ENCODE measurements at places on chromosomes 4 and X. TPM values are rescaled to one million over a fixed set of nuclear protein-coding genes. Genes with fewer than 3 reads are reported as not detected.

GRCh38 chrX:150536455-150537116 lies 31.8 kb upstream of the MTM1 start:
- H3K4me3 ChIP-seq = no peak overlapping the region
- no peak for DNase-seq
- no peaks in the 10 kb centered on the region for H3K4me1 ChIP-seq
- no peaks in the 10 kb centered on the region for H3K36me3 ChIP-seq

- no peak for DNase-seq
- H3K4me3 ChIP-seq = no peak overlapping the region
- no peak overlapping the region for H3K27ac ChIP-seq
- H3K4me1 ChIP-seq = peaks cover 9% of the 10 kb centered on the region
- H3K36me3 ChIP-seq = no peaks in the 10 kb centered on the region
Measured at GRCh38 chr4:112311516-112311915, 14.3 kb downstream of the ALPK1 start.

The RNF175 gene
- total RNA-seq = not detected

The PNMA6F gene
- not detected for total RNA-seq

DNA sequence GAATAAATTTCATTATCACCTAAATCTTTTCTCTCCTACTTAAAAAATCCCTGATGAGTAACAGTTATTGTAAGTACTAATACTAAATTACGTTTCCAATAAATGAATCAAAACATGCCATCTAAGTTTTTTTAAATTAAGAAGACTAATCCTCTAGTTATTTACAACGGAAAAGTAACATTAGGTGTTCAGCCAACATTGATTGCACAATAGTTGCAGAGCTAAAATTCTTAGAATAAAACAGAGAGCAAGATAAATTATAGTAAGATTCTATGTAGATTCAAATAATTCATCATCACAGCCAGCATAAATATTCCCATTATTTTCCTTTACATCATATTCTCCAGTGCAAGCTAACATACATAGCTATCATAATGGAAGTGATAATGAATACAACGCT lies 139.2 kb downstream of the HDX start:
- H3K4me1 ChIP-seq = peaks cover 4% of the 10 kb centered on the region
- no peak overlapping the region for H3K4me3 ChIP-seq
- H3K27me3 ChIP-seq = no peaks in the 10 kb centered on the region
- no peak for DNase-seq
- no peaks in the 10 kb centered on the region for H3K36me3 ChIP-seq
- no peak overlapping the region for H3K27ac ChIP-seq

The VCX3A gene
- not detected for total RNA-seq

- no peaks in the 10 kb centered on the region for H3K27me3 ChIP-seq
- no peaks in the 10 kb centered on the region for H3K36me3 ChIP-seq
- H3K4me1 ChIP-seq = peaks cover 15% of the 10 kb centered on the region
- H3K4me3 ChIP-seq = no peak overlapping the region
- no peak overlapping the region for H3K27ac ChIP-seq
Measured at GRCh38 chr4:177250056-177250696, 59.5 kb upstream of the NEIL3 start.

DNA sequence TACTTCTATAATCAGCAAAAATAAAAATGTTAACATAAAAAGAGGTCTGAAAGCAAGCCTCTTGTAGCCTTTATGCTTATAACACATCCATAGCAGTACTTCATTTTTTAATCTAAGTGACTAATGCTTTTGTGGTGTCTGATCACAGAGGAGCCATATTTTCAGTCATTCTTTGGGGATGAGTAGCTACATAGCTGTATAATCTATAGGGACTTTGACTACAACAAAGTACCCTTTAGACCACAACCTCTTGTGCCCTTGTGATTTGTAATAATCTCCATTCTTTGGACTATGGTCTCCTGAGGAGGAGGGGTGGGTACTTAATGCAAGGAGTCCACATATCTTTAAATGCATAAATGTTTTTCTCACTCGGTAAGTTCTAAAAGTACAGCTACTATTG lies 9.6 kb downstream of the DRP2 start:
- DNase-seq = no peak
- H3K27ac ChIP-seq = no peak overlapping the region
- H3K27me3 ChIP-seq = no peaks in the 10 kb centered on the region
- no peak overlapping the region for H3K4me3 ChIP-seq

DNA sequence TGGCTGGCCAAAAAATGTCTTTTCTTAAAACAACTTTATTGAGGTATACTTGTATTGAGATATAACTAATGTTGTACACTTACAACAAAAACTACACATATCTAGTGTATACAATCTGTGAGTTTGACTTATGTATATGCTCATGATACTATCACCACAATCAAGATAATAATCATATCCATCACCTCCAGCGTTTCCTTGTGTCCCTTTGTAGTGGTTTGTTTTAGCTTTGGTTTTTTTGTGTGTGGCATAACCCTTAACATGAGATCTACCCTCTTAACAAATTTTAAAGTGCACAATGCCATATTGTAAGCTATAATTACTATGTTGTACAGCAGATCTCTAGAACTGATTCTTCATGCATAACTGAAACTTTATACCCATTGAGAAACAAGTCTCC lies 13.4 kb upstream of the PCSK1N start:
- H3K4me1 ChIP-seq = no peaks in the 10 kb centered on the region
- H3K4me3 ChIP-seq = no peak overlapping the region
- no peak overlapping the region for H3K27ac ChIP-seq
- DNase-seq = no peak
- H3K36me3 ChIP-seq = no peaks in the 10 kb centered on the region
- no peaks in the 10 kb centered on the region for H3K27me3 ChIP-seq

DNA sequence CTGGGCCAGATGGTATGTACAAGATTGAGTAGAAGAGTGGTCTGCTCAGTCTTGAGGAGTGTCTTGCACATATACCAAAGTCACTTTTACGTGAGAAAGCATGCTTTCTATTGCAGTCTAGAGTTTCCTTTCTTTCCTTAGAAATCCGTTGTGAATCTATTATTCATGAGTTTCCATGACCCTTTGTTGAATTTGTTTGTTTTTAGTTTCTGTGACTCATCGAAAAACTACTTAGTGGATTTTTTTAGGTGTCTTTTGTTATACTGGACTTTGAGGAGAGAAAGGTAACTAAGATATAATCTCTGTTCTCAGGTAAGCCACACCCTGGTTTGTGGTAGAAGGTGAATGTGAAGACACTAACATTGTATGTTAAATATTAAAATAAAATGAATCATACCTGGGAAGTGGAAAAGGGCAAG lies 23.0 kb downstream of the GALNT7 start:
- H3K27me3 ChIP-seq = no peaks in the 10 kb centered on the region
- no peak overlapping the region for H3K27ac ChIP-seq
- no peak overlapping the region for H3K4me3 ChIP-seq
- H3K36me3 ChIP-seq = no peaks in the 10 kb centered on the region
- H3K4me1 ChIP-seq = peaks cover 28% of the 10 kb centered on the region

The F11 gene
- total RNA-seq = not detected

The PRKG2 gene
- 8.6 TPM for total RNA-seq

GRCh38 chr4:113209153-113209552 lies 159.7 kb downstream of the ANK2 start:
- no peak overlapping the region for H3K27ac ChIP-seq
- no peaks in the 10 kb centered on the region for H3K36me3 ChIP-seq
- no peaks in the 10 kb centered on the region for H3K27me3 ChIP-seq
- no peaks in the 10 kb centered on the region for H3K4me1 ChIP-seq
- H3K4me3 ChIP-seq = no peak overlapping the region
- DNase-seq = no peak

GRCh38 chr4:56757261-56757746 lies 64.2 kb downstream of the SPINK2 start:
- H3K36me3 ChIP-seq = no peaks in the 10 kb centered on the region
- H3K4me1 ChIP-seq = peaks cover 11% of the 10 kb centered on the region
- no peak overlapping the region for H3K27ac ChIP-seq
- no peak overlapping the region for H3K4me3 ChIP-seq

The LONRF3 gene
- 14.3 TPM for total RNA-seq

GRCh38 chr4:180031330-180031729 lies 2211.9 kb upstream of the TENM3 start:
- DNase-seq = no peak
- H3K4me3 ChIP-seq = no peak overlapping the region
- H3K27ac ChIP-seq = no peak overlapping the region
- H3K36me3 ChIP-seq = no peaks in the 10 kb centered on the region
- no peaks in the 10 kb centered on the region for H3K27me3 ChIP-seq

GRCh38 chr4:95580226-95580625 lies 31.5 kb upstream of the UNC5C start:
- no peak for DNase-seq
- no peak overlapping the region for H3K4me3 ChIP-seq
- H3K27me3 ChIP-seq = no peaks in the 10 kb centered on the region
- no peaks in the 10 kb centered on the region for H3K4me1 ChIP-seq

- H3K27me3 ChIP-seq = no peaks in the 10 kb centered on the region
- DNase-seq = no peak
- no peaks in the 10 kb centered on the region for H3K36me3 ChIP-seq
- H3K27ac ChIP-seq = peak overlapping the region; percentile 87
- H3K4me1 ChIP-seq = peaks cover 20% of the 10 kb centered on the region
- peak overlapping the region; percentile 66 for H3K4me3 ChIP-seq
Measured at GRCh38 chrX:20265221-20265725, 1.4 kb downstream of the RPS6KA3 start.

- no peak overlapping the region for H3K27ac ChIP-seq
- no peak overlapping the region for H3K4me3 ChIP-seq
- no peaks in the 10 kb centered on the region for H3K4me1 ChIP-seq
- no peak for DNase-seq
Measured at GRCh38 chrX:29587107-29587506, 628.3 kb upstream of the MAGEB2 start.

The SHROOM2 gene
- 0.42 TPM for total RNA-seq

The CCNB3 gene
- not detected for total RNA-seq

The DHRSX gene
- total RNA-seq = 20.9 TPM

The ERCC6L gene
- 0.13 TPM for total RNA-seq

- DNase-seq = no peak
- no peaks in the 10 kb centered on the region for H3K27me3 ChIP-seq
- H3K27ac ChIP-seq = no peak overlapping the region
- H3K4me1 ChIP-seq = no peaks in the 10 kb centered on the region
- H3K36me3 ChIP-seq = peaks cover 88% of the 10 kb centered on the region
- no peak overlapping the region for H3K4me3 ChIP-seq
Measured at GRCh38 chr4:16169490-16169889, 56.8 kb downstream of the TAPT1 start.

DNA sequence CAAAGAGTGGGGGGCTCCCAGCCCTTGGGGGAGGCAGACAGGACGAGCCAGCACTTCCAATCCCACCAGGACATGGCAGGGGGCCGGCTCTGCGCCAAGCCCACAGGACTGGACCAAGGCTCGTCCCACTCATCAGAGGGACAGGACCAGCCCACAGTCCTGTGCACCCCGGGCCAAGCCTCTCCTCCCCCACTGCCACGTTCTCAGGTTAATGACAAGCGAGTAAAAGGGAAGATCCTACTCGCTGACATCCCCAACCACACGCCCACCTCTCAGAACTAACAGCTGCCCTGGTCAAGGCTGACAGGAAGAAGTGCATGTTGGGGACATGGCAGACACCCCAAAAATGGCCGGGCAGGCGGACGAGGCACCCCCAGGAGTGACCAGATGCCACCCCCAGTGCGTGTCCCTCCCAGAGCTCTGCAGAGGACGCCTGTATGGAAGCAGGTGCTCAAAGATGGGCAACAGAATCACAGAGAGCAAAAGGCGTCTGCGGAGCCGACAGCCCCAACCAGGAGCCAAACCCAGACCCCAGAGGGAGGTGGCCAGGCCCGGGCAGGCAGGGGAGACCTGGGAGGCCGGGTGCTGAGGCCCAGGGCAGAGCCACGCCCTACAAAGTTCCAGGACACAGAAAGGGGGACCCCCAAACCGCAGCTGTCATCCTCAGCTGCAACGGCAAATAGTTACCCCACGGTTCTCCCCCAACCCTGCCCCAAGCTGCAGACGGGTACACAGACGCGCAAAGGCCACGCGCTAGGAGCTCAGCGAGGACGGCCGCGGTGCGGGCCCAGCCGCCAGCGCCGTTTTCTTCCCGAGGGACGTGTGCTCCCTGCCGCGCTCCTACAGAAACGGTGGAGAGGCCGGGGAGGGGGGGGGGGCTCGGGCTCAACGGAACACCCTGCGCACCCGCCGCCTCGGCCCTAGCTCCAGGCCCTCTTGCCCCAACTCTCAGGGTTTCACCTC lies 1.7 kb downstream of the CTBP1 start:
- peak overlapping the region; percentile 99 for H3K27ac ChIP-seq
- H3K4me1 ChIP-seq = peaks cover 73% of the 10 kb centered on the region
- no peak for DNase-seq
- H3K27me3 ChIP-seq = no peaks in the 10 kb centered on the region
- no peaks in the 10 kb centered on the region for H3K36me3 ChIP-seq

- H3K4me3 ChIP-seq = no peak overlapping the region
- peaks cover 7% of the 10 kb centered on the region for H3K4me1 ChIP-seq
- H3K36me3 ChIP-seq = no peaks in the 10 kb centered on the region
- H3K27ac ChIP-seq = no peak overlapping the region
- no peak for DNase-seq
Measured at GRCh38 chrX:100591256-100592051, 6.7 kb downstream of the TNMD start.

- H3K36me3 ChIP-seq = no peaks in the 10 kb centered on the region
- H3K4me3 ChIP-seq = no peak overlapping the region
- no peak overlapping the region for H3K27ac ChIP-seq
- DNase-seq = no peak
- H3K27me3 ChIP-seq = no peaks in the 10 kb centered on the region
- H3K4me1 ChIP-seq = no peaks in the 10 kb centered on the region
Measured at GRCh38 chr4:139629436-139630125, 36.0 kb upstream of the MGST2 start.

The COX7B2 gene
- not detected for total RNA-seq

DNA sequence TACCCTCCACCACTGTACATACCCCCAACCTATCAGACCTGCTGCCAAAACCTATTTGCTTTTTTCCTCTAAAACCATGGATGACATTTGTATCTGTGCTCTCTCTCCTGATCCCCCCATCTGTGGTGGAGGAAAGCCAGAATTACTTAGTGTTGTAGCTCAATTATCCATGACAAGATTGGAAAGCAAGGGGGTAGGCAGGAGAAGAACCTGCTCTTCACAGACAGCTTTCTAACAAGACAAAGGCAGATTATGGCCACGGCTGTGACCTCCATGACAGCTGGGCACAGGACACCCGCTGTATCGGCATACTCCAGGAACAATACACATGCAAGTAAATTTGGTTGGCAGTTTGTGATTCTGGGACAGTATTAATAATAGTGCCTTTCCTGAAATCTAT lies 186.7 kb downstream of the ENOX2 start:
- H3K36me3 ChIP-seq = no peaks in the 10 kb centered on the region
- no peak overlapping the region for H3K4me3 ChIP-seq
- H3K27ac ChIP-seq = no peak overlapping the region

GRCh38 chr4:27000820-27001219 lies 140.2 kb downstream of the STIM2 start:
- H3K4me3 ChIP-seq = no peak overlapping the region
- H3K4me1 ChIP-seq = peaks cover 1% of the 10 kb centered on the region
- H3K27me3 ChIP-seq = no peaks in the 10 kb centered on the region

GRCh38 chrX:47145395-47146120 lies 537 bp downstream of the RBM10 start:
- no peaks in the 10 kb centered on the region for H3K27me3 ChIP-seq

DNA sequence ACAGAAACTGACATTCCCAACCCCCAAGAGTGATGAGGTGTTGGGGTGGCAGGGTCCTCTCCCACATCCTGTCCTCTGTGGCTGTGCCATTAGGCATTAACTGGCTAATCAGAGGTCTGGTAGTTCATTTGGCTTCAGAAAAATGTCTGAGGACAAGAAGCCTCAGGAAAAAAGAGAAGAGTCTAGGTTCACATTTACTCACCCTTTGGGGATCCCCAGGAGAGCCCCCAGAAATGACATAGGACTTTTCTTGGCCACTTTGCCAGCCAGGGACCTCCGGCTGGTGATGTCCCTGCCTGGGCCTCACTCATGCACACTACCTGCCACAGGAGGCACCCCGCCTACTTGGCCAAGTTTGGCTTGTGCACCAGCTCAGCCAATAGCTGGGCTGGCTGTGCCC lies 173.0 kb downstream of the RBM46 start:
- H3K27me3 ChIP-seq = no peaks in the 10 kb centered on the region
- H3K4me3 ChIP-seq = no peak overlapping the region
- H3K36me3 ChIP-seq = no peaks in the 10 kb centered on the region
- H3K4me1 ChIP-seq = peaks cover 6% of the 10 kb centered on the region
- no peak for DNase-seq
